ENCODE measurements at places on chromosomes 16 and 17.

DNA sequence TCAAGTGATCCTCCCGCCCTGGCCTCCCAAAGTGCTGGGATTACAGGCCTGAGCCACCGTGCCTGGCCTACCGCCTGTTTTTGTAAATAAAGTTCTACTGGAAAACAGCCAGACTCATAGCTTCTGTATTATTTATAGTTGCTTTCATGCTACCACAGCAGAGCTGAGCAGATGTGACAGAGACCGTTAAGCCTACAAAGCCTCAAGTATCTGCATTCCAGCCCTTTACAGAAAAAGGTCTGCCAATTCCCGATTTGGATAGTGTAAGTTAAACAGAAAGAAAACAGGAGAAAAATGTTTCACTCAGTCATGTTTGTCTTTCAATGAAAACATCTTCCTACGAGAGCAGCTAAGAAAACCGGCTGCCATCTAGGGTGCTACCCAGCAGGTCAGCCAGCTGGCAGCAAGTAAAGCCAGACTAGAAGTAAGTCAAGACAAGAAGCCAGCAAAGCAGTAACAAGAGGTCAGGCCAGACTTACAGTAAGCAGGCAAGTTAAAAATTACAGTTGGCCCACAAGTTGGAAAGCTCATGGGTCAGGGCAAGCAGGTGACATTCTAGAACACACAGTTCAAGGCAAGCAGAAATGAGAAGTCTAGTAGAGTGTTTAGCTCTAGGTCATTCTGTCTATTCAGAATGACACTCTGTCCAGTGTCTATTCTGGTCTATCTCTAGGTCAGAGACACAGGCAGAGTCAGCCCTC lies 17.7 kb downstream of the NCBP3 start:
- DNase-seq = no peak

- DNase-seq = no peak
These were observed 408 bp upstream of the KPNA2 start for GRCh38 chr17:68035131-68035522.

GRCh38 chr16:28930652-28931051 lies 1.1 kb upstream of the CD19 start:
- no peak for DNase-seq

GRCh38 chr16:30615358-30616091 lies 5.3 kb upstream of the ZNF689 start:
- peak; percentile 54 for DNase-seq

- DNase-seq = peak; percentile 17
These were observed 9.1 kb upstream of the TMEM100 start for GRCh38 chr17:55731586-55732250.

DNA sequence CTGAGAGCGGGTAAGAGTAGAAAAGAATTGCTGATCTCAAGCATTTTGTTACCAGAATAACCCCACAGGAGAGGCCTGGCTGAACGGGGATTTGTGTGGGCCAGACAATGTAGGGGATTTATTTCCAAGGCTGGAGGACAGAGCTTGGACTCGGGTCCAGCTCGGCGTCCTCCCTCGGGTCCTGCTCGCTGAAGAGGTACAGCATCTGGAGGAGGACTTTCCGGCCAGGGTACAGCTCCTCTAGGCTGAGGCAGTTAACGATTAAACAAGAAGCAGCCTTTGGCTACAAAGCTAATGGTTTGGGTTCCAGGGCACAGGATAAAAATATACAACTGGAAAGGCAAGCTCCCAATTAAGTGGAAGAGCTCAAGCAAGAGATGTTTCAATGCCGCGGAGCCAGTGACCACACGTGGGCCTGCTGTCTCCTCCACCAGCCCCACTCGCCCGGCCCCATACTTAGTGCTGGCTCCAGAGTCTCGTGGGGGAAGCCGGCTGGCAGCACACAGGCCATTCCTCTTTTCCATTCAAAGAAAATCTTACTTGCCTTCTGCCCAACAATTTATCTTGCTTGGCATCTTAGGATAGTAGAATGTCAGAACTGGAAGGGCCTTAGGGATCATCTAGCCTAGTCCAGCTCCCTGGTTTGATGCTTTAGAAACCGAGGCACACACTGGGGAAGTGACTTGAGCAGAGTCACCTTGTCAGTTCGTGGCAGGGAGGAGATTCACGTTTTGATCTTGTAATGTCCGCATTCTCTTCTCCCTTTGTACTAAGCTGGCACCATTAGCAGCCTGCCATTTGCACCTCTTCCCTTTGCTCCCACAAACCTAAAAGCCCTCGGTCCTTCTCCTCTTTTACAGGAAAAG lies 85.9 kb upstream of the TBX2 start:
- DNase-seq = no peak

DNA sequence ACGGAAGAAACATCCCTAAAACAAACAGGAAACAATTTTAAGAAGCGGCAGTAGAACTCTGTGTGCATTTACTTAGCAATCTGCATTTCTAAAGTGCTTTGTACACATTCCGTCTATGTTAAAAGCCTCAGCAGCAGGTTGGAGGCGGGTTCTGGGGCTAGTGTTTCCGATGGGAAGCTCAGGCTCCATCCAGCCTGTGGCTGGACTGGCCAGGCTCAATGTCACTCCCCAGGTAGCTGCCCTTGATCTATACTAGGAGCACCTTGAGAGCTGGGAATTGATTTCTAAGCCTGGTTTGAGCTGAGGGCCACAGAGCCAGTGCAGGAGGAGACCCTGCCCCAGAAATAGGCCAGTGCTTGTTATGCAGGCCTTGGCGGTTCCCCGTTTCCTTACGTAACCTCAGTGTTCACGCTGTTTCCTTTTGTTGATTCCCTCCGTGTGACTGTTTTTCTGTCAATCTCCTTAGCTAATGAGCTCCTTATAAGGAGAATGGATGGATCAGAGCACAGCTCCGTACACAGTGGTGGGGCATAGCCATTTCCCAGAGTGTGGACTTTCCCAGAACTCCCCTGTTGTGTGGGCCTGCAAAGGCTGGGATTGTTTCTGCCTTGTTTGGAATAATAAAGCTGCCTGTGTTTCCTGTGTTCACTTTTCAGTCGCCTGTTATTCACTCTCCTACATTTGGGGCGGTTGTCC lies 21.4 kb downstream of the ADORA2B start:
- no peak for DNase-seq

DNA sequence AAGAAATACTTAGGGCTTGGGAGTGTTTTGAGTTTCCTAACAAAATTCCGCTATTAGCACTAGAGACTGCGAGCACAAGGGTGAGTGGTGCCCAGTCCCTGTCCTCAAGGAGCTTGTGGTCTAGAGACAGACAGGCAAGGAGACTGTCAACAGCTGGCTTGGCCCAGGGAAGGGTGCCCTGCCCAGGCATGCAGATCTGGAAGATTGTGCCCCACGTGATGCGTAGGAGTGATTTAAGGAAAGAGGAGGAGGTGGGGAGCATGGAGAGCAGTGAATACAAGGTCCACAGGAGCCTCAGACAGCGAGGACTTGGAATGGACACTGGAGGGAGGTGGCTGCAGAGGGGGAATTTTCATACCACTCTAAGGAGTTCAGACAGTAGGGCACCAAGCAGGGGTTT lies 25.0 kb downstream of the SCPEP1 start:
- DNase-seq = no peak

DNA sequence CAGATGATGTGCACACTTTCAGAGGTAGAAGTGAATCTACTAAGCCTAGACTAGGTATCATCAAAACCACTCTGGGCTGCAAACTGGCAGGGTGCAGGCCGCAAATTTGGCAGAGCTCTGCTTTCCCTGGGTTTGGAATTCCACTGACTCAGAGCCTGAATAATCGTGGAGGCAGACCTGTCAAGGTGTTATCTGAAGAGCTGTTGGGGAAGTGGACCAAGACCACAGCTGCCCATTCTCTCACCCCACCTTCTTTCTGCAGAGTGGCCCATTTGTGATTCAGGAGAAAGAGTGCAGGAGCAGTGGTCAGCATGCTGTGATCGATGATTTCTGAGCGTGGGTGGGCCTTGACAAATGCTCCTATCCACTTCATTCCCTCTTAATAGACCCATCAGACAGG lies 45.8 kb upstream of the CBLN1 start:
- no peak for DNase-seq

- peak; percentile 12 for DNase-seq
These were observed 16.6 kb downstream of the KRT9 start for GRCh38 chr17:41555105-41555887.

DNA sequence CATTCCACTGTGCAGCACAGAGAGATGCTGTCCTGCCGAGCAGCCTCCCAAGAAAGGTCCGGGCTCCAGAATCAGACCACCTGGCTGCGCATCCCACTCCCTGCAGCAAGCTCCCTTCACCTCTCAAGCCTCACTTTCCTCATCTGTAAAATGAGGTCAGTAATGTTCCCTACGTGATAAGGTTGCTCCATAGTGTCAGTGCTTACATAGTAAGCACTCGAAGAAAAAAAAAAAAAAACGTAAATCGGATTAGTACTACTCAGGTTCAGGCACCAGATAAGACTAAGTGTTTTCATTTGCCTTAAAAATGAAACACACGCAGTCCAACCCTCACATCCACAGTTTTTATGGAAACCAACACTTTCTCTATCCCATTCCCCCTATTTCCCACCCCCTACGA lies 76.7 kb downstream of the CCT6B start:
- DNase-seq = no peak

DNA sequence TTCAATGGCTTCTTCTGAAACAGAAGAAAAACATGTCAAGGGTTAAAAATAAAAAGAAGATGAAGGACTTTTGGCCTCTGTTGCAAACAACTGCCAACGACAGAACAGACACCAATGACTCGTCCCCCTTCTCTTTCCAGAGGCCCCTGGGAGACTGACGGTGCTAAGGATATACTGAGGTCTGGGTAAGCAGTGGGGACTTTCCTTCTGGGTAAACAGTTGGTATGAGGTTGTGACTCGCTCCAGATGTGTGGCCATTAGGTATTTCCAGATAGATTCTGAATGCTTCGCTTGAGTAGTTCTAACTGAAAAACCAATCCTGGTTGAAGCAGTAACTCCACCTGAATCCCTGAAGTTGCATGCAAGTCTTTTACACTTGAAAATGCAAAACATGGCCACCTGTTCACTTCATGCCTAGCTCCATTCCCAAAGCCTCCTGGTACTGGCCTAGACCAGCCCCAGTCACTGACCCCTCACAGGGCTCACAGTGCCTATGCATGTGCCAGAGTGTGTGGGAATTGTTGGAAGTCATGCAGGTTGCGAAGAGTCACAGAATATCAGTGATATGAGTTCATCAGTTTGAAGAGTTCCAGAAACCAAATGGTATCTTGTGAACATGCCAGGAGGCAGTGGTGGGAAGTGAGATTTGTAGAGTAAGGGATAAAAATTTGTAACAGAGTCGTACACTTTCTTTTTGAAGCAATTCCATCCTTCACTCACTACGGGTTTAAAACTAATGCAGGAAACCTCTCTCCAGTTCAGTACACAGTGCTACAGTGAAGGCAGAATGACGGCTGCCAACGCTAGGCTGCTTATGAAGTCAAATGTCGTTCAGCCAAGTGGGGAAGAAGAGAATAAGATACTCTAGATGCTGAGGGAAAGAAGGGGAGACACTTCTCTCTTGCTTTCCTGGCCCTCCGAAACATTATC lies 217.8 kb downstream of the ZFHX3 start:
- peak; percentile 41 for DNase-seq

DNA sequence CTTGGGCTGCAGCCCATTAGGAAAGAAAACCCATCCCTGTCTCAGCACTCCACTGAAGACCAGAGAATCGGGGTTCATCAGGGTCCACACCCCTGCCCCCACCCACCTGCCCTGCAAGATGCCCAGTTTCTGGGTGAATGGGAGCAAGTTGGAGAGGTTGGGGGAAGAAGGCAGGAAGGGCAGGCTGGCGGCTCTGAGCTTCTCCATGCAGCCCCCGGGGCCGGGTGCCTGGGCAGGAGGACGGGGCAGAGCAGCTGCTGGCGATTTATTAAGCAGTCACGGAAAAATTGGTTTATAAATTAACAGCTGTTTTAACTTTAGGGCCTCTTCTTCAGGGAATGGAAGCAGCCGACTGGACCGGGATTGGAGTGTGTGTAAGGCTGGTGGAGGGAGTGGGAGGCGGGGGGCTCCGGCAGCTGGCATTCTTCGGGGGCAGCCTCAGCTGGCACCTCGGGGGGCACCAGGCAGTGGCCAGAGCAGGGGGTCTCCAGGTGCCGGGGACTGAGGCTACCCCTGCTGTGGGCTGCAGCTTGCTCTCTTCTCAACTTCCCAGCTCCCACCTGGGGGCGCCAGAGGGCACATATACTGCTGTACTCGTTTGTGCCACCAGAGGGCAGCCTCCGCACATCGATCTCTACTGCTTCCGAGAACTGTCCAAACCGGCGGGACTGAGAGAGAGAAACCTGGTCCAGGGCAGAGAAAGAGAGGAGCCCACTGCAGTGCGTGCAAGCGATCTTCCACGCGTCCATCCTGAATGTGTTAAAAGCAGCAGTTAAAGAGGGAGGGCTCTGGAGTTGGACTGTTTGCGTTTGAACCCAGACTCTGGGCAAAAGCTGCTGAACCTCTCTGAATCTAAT lies 5.0 kb upstream of the PPP1R1B start:
- peak; percentile 85 for DNase-seq

DNA sequence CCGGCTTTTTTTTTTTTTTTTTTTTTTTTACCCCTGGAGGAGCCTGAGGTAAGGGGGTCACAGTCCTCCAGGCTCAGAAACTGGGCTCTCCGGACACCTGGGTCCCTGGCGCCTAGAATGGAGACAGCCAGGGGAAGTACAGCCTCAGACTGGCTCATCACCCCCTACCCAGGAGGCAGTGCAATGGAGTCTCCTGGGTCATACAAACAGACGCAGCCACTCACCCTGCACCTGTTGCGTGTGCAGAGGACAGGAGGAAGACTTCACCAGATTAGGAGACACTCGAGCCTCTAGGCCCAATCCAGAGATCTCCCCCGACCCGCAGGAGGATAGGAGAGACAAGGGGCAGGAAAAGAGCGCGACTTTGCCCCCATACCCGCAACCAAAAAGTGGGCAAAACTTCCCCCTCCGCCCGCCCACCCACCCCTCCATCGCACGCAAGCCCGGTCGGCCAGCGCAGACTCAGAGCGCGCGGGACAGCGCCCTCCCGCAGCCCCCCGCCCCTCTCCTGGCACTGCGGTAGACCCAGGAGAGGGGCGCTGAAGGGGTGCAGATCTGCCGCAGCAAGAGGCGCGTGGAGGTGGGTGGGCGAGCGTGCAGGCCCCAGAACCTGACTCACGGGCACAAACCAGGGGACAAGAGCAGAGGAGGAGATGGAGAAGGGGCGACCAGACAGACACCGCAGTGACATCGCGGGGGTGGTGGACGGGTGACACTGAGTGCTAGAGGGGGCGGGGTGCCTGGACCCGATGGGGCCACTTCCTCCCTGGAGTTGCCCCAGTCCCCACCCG lies 900 bp downstream of the HAP1 start:
- DNase-seq = no peak

DNA sequence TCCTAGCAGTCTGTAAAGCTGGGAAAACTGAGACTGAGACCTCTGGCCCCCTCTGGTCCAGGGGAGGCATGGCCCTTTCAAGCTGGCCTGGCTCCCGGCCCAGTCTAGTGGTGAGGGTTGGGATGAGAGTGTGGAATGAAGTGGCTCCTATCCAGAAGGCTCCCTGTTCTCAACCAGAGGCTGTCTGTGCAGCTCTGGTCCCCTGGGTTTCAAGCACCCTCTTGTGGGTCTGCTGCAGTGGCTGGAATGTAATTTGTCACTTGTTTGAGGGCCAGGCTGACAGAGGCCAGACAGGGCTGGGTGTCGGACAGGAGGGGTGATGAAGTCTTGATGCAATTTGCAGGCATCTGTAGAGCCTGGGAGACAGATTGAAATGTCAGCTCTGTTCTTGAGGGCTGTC lies 22.1 kb upstream of the PHF12 start:
- peak; percentile 30 for DNase-seq

- DNase-seq = peak; percentile 54
These were observed 2.9 kb upstream of the RHBDF2 start for GRCh38 chr17:76504117-76504516.
